NCI-H1436 (cell line): ENCODE measurements at places on chromosomes 16 and 17.

- DNase-seq = no peak
Measured at GRCh38 chr17:7748076-7748775, 30.7 kb downstream of the DNAH2 start.

- DNase-seq = no peak
Measured at GRCh38 chr16:9950658-9951057, 231.6 kb downstream of the GRIN2A start.

DNA sequence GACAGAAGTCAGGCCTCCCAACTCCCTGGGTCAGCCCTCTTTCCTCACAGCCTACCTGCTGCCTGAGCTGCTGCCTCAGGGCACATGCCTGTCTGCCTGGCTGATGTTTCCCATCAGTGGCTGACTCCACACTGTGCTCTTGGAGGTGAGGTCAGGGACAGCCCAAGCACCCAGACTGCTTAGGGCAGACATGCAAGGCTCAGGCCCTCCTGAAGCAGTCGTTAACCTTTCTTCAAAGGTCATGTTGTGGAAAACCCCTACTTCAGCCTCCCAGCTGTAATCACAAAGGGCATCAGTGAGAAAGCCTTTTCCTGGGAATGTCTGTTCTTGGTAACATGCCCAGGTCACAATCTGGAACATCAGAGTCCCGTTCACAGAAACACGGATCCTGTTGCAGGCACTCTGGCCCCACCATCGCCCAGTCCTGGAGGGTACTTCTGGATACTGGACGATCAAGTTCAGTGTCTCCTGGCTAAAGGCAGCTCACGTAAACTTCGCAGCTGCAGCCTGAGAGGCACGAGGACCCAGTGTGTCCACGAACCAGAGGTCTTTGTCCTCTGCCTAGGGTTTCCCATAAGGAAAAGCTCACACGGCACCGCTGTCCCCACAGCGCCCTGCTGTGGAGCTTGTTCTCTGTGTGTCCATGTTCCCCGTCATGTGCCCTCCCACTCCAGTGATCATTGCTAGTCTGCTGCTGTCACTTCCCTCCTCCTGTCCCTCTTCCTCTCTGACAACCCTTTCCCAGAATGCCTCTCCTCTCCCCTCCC, 54.9 kb downstream of the GNAO1 start:
- DNase-seq = no peak

DNA sequence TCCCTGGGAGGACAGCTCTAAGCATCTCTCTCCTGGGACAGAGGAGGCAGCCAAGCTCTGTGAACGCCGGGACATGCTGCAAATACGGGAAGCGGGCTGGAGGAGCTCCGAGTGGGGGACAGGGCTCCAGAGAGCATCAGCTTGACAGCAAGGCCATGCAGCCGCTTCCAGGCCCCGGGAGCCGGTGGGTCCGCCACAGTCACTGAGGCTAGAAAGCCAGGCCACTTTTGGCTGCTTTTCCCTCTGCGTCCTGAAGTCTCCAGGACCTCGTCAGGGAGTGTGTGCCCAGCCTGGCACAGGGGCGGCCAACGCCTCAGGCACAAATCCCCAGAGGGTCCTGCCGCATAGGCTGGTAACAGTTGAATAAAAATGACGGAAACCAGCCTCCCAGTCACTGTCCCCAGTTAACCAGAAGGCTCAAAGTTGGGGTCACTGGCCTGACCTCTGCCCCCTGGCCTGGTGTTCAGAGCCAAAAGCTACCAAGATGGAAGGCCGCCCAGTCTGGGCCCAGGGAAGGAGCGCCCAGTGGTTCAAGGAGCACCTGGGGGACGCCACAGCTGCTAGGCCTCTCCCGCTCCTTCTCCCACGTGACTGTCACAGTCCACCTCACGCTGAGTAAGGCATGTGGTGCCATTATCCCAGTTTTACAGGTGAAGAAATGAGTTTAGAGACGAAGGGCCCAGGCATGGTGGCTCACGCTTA, 3.2 kb upstream of the TRIM65 start:
- no peak for DNase-seq

DNA sequence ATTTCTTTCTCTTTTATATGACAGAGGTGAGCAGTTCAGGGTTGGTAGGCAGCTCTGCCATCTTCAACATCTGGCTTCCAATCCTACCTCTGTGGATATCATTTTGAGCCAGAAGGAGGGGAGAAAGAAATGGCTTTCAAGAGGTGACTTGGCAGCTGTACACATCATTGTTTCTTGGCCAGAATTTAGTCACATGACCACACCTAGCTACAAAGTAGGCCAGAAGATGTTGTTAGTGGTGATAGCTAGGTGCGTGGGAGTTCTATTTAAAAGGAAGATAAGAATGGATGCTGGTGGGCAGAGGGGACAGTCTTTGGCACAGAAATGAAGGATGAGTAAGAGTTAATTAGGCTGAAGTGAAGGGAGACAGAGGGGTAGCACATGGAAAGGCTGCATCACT, 29.2 kb upstream of the MPHOSPH6 start:
- DNase-seq = no peak

GRCh38 chr17:53949473-53950090, 126.9 kb downstream of the KIF2B start:
- DNase-seq = no peak

- peak; percentile 44 for DNase-seq
Measured at GRCh38 chr17:82668631-82669099, 20.4 kb upstream of the WDR45B start.

DNA sequence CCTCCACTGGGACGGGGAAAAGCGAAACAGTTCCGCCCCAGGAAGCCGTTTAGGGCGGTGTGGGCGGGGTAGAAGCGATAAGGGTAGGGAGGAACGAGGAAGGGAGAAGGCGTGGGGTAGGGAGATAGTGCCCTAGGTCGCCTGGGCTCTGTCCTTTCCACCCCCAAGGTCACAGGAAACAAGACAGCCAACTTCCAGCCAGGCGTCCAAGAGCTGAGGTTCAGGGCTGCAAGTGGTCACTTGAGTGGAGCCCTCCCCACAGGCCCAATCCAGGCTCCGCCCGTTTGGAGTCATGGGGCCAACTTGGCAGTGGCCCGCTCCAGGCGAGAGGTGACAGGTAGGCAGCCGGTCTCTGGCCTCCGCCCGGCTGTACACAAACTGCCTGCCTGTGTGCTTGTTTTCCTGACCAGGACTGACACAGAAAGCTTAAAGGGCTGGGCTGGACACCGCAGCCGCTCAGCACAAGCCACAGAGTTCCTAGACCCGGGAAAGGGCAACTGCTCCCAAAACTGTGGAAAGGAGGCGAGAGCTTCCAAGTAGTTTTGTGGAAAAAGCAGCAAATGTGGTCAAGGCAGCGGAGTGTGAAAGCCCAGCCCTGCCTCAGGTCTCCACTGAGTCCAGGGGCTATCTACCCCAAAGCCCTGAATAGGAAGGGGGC, at the start of gene RILP:
Gene RILP, minus strand, starts transcription at position 23 of the 658 bp plus-strand sequence. CDS start 62 bp downstream, outside the sequence.
- DNase-seq = no peak

DNA sequence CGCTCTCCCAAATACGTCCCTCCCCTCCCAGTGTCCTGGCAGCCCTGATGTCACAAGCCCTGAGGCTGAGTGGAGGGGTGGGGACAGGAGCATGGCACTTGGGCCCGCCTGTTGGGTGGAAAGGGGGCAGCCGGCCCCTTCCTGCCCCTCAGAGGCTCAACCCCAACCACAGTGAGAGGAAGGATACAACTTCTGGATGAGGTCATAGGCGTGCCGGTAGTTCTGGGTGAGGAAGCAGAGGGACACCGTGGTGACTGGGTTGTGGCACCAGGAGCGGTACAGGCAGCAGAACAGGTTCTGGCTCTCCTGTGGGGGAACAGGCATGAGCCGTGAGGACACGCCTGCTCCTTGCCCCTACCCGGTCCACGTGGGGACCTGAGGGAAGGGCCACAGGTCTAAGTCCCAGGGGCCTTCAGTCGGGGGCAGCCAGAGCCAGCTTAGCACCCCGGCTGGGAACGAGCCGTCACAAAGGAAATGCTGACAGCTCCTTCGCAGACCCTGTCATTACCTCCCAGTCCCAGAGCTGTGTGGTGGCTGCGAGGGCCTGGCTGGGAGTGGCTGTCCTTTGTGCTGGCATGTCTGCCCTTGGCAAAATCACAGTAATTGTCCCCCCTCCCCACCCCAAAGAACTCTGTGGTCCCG, 11.2 kb upstream of the MTSS2 start:
- no peak for DNase-seq

- no peak for DNase-seq
Measured at GRCh38 chr17:81049372-81049911, 14.5 kb downstream of the BAIAP2 start.

DNA sequence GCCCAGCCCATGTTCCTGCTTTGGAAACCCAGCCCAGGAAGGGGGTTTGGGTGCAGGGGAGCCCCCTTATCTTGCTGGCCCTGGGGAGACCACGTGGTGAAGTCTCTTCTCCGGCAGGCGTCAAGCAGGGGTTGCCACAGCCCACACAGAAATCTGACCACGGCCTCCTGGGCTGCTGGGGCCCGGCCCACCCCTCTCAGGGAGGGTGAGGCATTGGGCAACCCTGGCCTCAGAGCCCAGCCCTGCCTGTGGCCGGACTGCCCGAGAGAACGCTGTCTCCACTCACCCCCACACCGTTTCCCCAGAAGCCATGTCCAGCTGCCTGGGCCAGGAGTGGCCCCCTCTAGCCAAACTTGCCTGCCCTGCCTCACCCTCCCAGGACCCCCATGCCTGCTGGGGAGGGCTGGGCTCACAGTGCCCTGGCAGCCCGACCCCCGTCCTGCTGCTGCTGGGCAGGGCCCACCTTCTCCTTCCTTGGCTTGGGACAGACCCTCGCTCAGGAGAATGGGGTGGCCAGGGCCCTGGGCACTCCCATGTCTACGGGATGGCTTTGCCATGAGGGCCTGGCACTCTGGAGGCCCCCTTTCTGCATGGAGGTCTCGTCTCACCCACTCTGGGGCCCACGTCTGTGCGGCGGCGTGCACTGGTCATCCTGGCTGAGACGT, 6.7 kb downstream of the RPUSD1 start:
- no peak for DNase-seq

GRCh38 chr16:58692450-58692849, 7.9 kb upstream of the SLC38A7 start:
- no peak for DNase-seq
